AG04450 (cell line): ENCODE measurements at places on chromosomes 7 and 10.
A peak's percentile ranks its signal among the peaks of the same experiment; 100 is the strongest.

DNA sequence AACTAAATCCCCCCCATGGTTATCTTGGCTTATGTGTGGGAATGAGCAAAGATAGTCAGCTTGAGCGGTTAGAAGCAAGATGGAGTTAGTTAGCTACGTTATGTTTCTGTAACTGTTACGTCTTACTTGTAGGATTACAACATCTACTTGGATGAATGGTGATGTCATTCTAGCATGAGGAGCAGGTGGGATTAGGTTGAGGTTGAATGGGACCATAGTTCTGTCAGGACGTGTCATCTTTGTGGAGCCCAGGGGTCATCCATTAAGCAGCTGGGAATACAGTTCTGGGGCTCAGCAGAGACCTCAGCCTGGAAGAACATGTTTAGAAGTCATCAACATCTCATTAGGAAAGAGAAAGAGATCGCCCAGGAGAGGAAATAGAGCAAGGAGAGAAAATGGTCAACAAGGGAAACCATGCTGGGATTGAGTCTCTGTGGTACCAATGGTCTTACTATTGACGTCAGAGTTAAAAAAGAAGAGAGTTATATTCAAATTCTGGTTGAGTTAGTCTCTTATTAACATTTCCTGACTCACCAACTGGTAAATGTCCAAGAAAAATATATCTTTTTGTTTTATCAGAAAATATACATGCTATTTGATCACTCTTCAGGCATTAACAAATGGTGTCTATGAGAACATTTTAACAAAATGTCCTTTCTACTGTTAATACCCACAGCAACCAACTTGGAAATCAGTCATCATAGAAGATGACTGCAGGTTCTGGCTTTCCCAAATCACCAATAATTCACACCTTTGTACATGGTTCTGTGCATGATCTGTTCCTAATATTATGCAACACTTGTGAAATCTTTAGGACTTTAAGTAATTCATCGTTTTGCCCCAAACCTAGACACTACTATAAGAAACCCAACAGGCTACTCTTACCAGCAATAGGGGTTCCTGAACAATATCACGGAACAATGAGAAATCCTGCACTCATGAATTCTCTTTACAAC, 96.9 kb downstream of the KIAA1217 start:
- DNase-seq, result no peak

DNA sequence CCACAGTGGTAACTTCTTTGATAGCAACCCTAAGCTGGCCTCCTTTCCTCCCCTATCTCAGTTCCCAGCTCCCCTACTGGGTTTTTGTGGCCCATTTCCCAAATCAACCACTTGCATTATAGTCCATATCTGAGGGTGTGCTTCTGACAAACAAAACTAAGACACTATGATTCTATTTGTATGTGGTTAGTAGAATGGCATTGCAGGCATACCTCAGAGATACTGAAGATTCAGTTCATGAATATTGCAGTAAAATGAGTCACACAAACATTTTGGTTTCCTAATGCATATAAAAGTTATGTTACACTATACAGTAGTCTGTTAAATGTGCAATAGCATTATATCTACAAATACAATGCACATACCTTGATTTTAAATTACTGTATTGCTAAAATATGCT, 15.4 kb upstream of the TMEM243 start:
- no peak for DNase-seq

GRCh38 chr10:71737001-71737833, 17.6 kb upstream of the C10orf105 start:
- no peak for DNase-seq

DNA sequence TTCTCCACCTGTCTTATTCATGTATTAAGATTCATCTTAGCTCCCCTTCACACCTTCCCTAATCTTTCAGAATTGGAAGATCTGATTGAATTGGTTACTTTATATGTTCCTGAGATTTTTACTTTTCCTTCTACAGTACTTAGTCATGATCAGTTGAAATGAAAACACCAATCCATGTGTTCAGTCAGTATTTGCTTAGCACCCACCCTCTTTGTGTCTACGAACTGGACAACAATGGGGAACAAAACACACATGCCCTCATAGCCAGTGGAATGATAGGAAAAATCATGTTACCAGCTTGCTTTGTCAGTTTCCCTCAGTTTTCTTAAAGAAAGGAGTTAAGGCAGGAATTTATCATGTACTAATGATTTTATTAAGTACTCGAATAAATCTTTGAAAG, 2.0 kb downstream of the MASTL start:
- DNase-seq, result no peak

- DNase-seq, result no peak
Measured at GRCh38 chr7:124033095-124033806, 384 bp upstream of the TMEM229A start.

- no peak for DNase-seq
Measured at GRCh38 chr7:38070718-38071117, 107.3 kb upstream of the STARD3NL start.

DNA sequence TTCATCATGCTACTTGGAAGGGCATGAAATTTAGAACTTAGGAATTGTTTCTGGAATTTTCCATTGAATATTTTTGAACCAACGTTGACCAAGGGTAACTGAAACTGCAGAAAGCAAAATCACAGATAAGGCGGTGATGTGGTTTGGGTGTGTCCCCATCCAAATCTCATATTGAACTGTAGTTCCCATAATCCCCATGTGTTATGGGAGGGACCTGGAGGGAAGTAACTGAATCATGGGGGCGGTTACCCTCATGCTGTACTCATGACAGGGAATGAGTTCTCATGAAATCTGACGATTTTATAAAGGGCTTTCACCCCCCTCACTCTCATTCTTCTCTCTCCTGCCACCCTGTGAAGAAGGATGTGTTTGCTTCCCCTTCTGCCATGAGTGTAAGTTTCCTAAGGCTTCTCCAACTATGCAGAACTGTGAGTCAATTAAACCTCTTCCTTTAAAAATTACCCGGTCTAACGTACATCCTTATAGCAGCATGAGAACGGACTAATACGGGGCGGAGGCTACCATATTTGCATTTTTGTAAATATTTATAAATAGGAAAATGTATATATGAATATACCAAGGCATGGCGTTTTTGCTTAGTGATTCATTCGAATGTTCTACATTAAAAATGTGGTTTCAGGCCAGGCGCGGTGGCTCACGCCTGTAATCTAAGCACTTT, 12.4 kb downstream of the NMT2 start:
- DNase-seq, result no peak

- DNase-seq, result no peak
Measured at GRCh38 chr7:35802649-35803048, 1.8 kb downstream of the SEPTIN7 start.

DNA sequence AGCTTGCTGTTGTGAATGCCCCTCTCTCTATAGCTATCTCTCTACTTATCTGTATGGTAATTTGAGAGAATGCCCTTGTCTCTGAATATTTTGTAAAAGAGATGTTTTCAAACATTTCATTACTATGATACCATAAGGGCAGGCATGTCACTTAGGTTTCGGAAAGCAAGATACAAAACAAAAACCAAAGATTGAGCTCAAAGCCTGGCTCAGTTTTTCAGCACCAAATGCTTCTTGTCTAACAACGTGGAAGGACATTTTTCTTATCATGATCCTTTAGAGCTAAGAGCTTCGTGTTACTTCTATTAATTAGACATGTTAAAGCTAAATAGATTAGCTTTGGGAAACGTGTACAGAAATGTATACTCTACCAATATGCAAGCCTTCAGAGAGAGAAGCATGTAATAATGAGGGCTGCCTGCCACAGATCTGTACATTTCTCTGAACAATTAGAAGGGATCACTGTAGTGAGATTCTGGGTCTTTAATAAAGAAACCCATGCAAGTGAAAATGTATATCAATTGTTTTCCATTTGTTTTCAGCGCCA, 148.9 kb downstream of the ARID5B start:
- no peak for DNase-seq

DNA sequence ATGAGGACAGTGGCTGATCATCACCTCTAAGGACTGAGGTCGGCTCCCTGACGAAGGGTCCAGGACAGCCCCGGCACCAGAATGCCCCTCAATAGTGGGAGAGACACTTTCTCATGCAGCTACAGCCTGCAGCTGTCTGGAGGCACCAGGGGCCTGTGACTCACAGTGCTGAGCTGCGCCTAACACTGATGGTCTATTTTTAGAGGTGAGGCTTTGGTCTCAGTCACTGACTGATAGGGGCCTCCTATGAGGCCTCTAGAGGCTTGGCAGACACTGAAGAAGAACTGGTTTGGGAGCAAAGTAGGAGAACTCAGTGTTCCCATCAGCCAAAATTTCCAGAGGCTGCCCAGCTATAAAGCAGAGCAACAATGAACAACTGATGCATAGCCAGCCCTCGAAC, 130.1 kb downstream of the COBL start:
- no peak for DNase-seq

GRCh38 chr10:35237766-35238512, 98.4 kb upstream of the CCNY start:
- DNase-seq, result no peak

DNA sequence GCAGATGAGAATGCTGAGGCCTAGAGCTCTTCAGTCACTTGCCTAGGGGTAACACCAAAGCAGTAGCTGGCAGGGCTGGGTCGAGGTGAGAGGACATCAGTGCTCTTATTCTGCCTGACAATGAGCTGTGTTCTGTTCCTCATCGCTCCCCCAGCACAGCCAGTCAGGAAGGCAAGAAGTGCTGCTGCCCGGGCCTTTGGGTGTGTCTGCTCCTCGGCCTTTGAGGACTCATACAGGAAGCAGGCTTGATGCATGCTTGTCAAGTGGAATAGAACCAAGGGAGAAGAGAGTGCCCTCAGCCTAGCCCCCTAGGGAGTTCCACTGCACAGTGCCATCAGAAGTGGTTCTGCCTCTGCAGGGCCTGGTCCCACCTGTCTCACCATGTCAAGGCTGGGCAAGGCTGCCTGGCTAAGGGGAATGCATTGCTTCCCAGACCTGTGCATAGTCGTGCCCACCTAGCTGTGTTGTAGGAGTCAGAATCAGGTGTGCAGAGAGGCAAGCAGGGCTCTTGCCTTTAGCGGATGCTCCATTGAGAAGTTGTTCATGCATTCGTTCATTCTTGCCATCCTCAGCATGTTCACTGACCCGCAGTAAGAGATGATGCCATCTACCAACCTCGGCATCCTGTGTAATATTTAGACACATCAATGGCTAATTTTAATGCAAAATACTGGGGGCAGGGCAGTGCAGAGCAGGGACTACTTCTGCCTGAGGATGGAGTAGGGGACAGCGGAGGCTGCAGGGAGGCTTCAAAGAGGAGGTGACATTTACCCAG, 156.6 kb downstream of the RPS24 start:
- DNase-seq, result no peak

DNA sequence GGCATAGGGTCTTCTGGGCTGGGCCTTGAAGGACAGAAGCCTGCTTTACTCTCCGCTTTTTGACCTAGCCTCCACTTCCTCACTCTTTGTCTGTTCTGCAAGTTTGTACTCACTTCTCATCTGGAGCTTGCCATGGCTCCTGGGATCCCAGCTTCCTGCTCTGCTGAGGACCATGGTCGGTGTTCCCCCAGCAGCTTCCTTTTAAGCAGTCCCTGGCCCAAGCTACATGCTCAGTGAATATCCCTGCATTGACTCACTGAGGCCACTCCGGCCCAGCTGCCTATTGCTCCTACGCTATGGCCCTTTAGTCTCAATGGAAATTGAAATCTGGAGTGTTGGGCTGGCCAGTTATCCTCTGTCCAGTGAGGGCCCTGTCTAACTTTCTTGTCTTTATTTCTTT, 427.7 kb downstream of the RPS24 start:
- DNase-seq, result no peak

DNA sequence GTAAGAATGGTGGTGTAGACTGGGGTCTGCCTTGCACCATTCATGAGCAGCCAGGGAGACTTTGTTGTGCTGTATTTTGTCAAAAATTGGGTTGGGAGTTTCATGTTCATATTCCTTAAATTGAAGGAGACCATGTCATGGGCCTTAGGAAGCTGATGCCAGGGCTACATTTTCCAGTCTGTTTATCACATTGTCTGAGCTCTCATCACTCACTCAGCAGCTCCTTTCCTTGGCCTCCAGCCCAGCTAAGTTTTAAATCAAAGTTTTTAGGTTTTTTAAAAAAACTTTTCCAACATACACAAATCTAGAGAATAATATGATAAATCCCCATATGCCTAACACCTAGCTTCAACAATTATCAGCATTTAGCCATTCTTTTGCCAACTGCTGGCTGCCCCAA, 12.6 kb upstream of the FAM13C start:
- DNase-seq, result no peak

- DNase-seq, result no peak
Measured at GRCh38 chr10:78394047-78394446, 360.4 kb downstream of the RPS24 start.

- DNase-seq, result no peak
Measured at GRCh38 chr10:63605197-63605967, 84.2 kb downstream of the REEP3 start.

DNA sequence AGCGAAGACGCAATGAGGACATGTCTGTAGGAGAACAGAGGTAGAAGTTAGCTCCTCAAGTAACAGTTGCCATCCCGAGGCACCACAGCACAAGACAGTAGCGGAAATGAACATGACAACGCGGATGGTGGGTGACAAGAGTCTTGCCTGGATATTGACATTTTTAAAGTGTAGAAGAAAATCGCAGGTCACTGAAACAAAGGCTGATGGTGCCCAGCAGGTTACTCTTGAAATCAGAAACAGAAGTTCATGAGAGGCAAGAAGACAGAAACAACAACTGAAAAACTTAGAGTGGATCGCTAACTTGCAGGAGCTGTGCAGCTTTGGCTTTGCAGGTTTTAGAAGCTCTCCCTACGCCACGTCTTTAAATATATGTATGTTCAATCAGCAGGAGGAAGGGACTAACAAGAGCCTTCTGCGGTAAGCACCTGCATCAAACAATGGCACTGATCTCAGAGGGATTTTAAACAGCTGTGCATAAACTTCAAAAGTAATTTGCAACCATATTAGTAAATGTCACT, 1.8 kb downstream of the PRKCQ start:
- DNase-seq, result no peak

DNA sequence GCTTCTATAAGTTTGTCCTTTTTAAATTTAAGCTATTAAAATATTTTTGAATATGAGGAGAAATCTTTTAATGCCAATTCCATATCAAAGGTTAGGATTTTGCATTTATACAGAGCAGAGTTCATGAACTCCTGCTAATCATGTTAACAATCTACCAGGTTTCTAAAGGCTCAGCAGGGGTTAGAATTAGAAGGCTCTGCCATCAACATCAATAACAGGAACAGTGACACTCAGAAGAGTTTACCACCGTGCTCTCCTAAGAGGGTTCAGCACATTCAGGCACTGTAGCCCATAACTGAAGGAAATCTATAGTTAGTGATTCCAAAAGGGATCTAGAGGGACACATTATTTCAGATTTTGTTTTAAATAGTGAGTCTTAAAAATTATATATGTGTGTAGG, 100.1 kb downstream of the HOXA1 start:
- no peak for DNase-seq

- peak; percentile 3 for DNase-seq
Measured at GRCh38 chr7:105734233-105734632, 142.2 kb downstream of the ATXN7L1 start.
